Mesothelial cell of epicardium (in vitro differentiated cells): ENCODE measurements at places on chromosomes 6 and 20. TPM values are rescaled to one million over a fixed set of nuclear protein-coding genes. Genes with fewer than 3 reads are reported as not detected.

GRCh38 chr20:62817975-62818591 is 1.2 kb downstream of the COL9A3 start:
- DNase-seq: no peak
- H3K27ac ChIP-seq: peak overlapping the region; percentile 92
- no peaks in the 10 kb centered on the region for H3K27me3 ChIP-seq
- H3K36me3 ChIP-seq: peaks cover 3% of the 10 kb centered on the region

- H3K4me3 ChIP-seq: no peak overlapping the region
- H3K36me3 ChIP-seq: no peaks in the 10 kb centered on the region
- H3K4me1 ChIP-seq: peaks cover 4% of the 10 kb centered on the region
- peaks cover 20% of the 10 kb centered on the region for H3K27me3 ChIP-seq
Observed at GRCh38 chr6:13907001-13907350, 17.8 kb upstream of the RNF182 start.

HLA-DQB1 gene
- 9.0 to 9.8 TPM (median 9.7 TPM) in 3 replicates for total RNA-seq

- no peak overlapping the region for H3K4me3 ChIP-seq
- peaks cover 14% of the 10 kb centered on the region for H3K27me3 ChIP-seq
- no peak overlapping the region for H3K27ac ChIP-seq
- DNase-seq: no peak
Observed at GRCh38 chr20:54869765-54870164, 394.4 kb downstream of the DOK5 start.

DNA sequence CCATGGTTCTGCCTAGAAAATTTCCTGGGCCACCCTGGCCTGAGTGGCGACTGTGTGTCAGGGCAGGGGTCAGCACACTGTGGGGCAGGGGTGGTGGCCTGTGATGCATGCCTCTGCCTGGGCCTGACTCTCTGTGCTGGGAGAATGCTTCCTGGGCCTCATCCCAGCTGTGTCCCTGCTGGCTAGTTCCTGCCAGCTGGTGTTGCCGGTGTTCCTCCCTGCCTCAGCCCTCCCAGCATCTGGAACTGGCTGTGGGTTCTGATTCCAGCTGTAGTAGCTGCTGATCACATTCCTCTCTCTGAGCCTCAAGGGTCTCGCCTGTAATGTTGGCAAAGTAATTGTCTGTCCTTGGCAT is 101.5 kb downstream of the SYCP2 start:
- H3K27me3 ChIP-seq: peaks cover 98% of the 10 kb centered on the region
- no peak for DNase-seq
- no peak overlapping the region for H3K4me3 ChIP-seq

DNA sequence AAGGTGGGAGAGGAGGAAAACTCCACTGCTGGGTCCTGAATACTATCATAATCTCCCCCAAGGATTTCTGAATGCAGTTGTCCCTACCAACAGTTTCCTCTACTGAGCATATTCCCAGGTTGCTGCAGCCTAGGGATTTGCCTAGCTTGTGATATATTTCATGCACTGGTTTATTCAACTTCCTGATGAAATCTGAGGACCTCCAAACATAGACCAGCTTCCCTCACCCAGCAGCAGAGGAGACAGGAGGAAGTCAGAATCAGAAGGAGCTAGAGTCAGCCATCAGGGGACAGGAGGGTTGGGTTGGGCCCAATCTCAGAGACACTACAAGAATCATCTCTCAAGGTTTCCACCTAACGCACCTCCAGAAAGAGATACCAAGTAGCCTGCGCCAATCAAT is 138.4 kb upstream of the TOP1 start:
- no peak for DNase-seq
- no peaks in the 10 kb centered on the region for H3K36me3 ChIP-seq
- H3K27me3 ChIP-seq: peaks cover 24% of the 10 kb centered on the region
- no peak overlapping the region for H3K27ac ChIP-seq

CLPSL1 gene
- total RNA-seq: 0.40 TPM in 1 of 3 replicates, not detected in the others

DNA sequence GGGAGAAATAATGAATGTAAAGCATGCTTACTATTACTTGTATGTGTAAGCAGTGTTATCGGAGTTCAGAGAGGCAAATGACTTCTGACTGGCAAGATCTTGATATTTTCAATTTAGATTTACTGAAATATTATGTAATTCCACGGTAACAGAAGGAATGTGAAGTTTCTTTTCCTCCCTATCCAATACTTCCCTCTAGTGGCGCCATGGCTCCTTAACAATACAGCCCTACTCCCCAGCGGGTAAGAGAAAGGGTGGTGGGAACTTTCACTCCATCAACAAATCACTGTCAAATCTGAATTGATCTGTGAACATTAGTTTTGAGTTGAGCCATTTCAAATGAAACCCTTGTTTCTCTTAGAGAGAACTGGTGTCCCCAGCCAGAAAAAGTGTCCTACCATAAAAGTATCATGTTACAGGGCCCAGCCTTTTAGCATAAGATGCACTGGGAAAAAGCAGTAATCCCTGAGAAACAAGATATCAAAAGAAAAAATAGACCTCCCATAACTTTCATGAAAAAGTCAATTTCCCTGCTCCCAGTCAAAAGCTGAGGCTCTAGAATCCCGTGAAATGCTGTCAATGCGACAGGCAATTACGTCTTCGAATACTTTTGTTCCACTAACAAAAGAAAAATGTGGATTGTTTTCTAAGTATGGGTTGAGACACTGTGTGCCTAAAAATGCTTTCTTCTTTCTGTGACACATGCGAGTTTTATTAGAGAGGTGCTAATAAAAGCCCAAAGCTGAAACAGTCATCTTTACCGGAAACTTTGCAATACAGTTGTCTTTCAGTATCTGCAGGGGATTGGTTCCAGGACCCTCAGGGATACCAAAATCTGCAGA is 12.9 kb downstream of the COX7A2 start:
- no peaks in the 10 kb centered on the region for H3K27me3 ChIP-seq
- H3K27ac ChIP-seq: no peak overlapping the region
- no peak for DNase-seq
- no peak overlapping the region for H3K4me3 ChIP-seq
- H3K4me1 ChIP-seq: peaks cover 4% of the 10 kb centered on the region

GRCh38 chr6:62775427-62776022 is 435.7 kb upstream of the FKBP1C start:
- no peak for DNase-seq
- no peaks in the 10 kb centered on the region for H3K36me3 ChIP-seq
- no peak overlapping the region for H3K27ac ChIP-seq
- H3K4me3 ChIP-seq: no peak overlapping the region

- H3K4me1 ChIP-seq: no peaks in the 10 kb centered on the region
- DNase-seq: no peak
- H3K27ac ChIP-seq: no peak overlapping the region
- H3K36me3 ChIP-seq: no peaks in the 10 kb centered on the region
- H3K4me3 ChIP-seq: no peak overlapping the region
Observed at GRCh38 chr6:152879681-152880080, 103.2 kb downstream of the FBXO5 start.

HLA-DMA gene
- 1.7 to 2.1 TPM (median 2.0 TPM) in 3 replicates for total RNA-seq

ANKRD6 gene
- 41.0 to 44.9 TPM (median 43.5 TPM) in 3 replicates for total RNA-seq

DLK2 gene
- total RNA-seq: 3.5 to 4.7 TPM (median 4.1 TPM) in 3 replicates

DNA sequence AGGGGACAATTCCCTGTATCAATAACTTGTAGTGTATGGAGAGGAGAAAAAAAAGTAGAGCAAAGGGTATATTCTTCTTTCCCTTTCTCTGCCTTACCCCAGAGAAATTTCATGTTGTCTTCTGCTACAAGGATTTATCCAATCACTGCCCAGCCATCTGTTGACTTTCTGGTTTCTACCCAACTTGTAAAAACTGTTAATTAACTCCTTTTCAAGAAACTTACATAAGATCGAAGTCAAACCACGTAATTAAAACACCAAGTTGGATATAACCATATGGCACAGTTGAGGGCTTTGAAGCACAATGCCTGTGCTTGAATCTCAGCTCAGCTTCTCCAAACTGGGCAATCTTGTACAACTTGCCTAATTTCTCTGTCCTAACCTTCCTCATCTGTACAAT is 99.5 kb downstream of the MAN1A1 start:
- no peaks in the 10 kb centered on the region for H3K27me3 ChIP-seq
- no peak overlapping the region for H3K4me3 ChIP-seq
- H3K36me3 ChIP-seq: peaks cover 27% of the 10 kb centered on the region
- peaks cover under 1% of the 10 kb centered on the region for H3K4me1 ChIP-seq
- no peak for DNase-seq
- H3K27ac ChIP-seq: no peak overlapping the region

DNA sequence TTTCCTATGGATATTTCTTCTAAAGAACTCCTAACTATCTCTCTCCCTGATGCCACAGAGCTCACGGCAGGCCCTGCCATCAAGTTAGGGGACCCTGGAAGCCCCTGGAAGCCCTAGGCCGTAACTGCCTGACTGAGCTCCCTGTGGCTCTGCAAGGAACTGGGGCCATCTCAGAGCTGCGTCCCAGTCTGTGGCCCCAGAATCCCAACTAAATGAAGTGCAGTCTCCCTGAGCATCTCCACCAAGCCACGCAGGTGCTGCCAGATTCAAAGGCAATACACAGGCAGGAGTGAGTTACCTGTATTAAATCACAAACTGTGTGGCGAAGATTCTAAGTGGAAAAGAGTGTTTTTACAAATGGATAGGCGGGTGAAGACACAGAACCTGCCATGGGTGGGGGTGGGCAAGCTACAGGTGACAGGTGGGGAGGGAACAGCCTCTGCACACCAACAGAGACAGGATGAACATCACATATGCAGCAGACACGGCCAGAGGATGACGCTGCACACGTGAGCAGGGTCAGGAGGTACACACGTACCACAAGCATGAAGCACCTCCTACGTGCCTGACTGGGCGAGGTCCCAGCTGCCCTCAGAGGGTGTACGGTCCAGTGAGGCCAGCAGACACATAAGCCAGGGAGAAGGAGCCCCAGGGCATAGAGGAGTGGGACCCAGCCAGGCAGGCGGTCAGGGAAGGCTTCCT is 358.5 kb downstream of the ZFAND3 start:
- no peak overlapping the region for H3K4me3 ChIP-seq
- DNase-seq: no peak
- H3K27me3 ChIP-seq: no peaks in the 10 kb centered on the region
- H3K27ac ChIP-seq: no peak overlapping the region
- peaks cover 7% of the 10 kb centered on the region for H3K36me3 ChIP-seq

- no peak for DNase-seq
- H3K36me3 ChIP-seq: no peaks in the 10 kb centered on the region
- peak overlapping the region; percentile 26 for H3K27ac ChIP-seq
- H3K4me1 ChIP-seq: peaks cover 42% of the 10 kb centered on the region
- H3K27me3 ChIP-seq: no peaks in the 10 kb centered on the region
Observed at GRCh38 chr6:2767657-2768524, 2.7 kb downstream of the WRNIP1 start.

- no peaks in the 10 kb centered on the region for H3K27me3 ChIP-seq
- H3K4me1 ChIP-seq: peaks cover 9% of the 10 kb centered on the region
- no peak overlapping the region for H3K4me3 ChIP-seq
- no peaks in the 10 kb centered on the region for H3K36me3 ChIP-seq
Observed at GRCh38 chr6:4359108-4359730, 223.8 kb upstream of the ECI2 start.

BPI gene
- not detected in 3 replicates for total RNA-seq

DNA sequence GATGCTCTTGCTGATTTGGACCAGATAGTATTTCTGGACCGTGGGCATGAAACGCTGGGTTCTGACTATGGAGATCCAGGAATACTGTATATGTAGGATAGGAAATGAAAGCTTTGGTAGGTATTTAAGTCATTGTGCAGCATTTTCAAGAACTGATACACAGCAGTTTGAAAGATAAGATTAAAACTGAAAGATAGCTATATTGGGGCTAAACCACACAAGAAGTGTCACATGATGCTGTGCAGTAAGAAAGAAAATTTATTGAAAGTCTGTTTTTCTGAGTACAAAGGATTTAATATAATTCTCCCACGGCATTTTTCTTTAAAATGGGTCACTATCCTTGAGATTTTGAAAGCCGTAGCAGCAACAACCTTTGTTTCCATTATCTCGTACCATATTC is 305 bp downstream of the IL17A start:
- DNase-seq: no peak
- H3K36me3 ChIP-seq: no peaks in the 10 kb centered on the region
- no peak overlapping the region for H3K27ac ChIP-seq
- H3K4me1 ChIP-seq: no peaks in the 10 kb centered on the region
- peaks cover 33% of the 10 kb centered on the region for H3K27me3 ChIP-seq
- H3K4me3 ChIP-seq: no peak overlapping the region

- H3K36me3 ChIP-seq: no peaks in the 10 kb centered on the region
- H3K27me3 ChIP-seq: no peaks in the 10 kb centered on the region
- no peaks in the 10 kb centered on the region for H3K4me1 ChIP-seq
- no peak overlapping the region for H3K4me3 ChIP-seq
Observed at GRCh38 chr6:110563711-110564110, 87.3 kb upstream of the SLC22A16 start.

- no peaks in the 10 kb centered on the region for H3K27me3 ChIP-seq
- H3K4me1 ChIP-seq: peaks cover 58% of the 10 kb centered on the region
- no peaks in the 10 kb centered on the region for H3K36me3 ChIP-seq
- DNase-seq: no peak
- H3K27ac ChIP-seq: peak overlapping the region; percentile 88
Observed at GRCh38 chr6:20202324-20202658, 10.0 kb downstream of the MBOAT1 start.

DNA sequence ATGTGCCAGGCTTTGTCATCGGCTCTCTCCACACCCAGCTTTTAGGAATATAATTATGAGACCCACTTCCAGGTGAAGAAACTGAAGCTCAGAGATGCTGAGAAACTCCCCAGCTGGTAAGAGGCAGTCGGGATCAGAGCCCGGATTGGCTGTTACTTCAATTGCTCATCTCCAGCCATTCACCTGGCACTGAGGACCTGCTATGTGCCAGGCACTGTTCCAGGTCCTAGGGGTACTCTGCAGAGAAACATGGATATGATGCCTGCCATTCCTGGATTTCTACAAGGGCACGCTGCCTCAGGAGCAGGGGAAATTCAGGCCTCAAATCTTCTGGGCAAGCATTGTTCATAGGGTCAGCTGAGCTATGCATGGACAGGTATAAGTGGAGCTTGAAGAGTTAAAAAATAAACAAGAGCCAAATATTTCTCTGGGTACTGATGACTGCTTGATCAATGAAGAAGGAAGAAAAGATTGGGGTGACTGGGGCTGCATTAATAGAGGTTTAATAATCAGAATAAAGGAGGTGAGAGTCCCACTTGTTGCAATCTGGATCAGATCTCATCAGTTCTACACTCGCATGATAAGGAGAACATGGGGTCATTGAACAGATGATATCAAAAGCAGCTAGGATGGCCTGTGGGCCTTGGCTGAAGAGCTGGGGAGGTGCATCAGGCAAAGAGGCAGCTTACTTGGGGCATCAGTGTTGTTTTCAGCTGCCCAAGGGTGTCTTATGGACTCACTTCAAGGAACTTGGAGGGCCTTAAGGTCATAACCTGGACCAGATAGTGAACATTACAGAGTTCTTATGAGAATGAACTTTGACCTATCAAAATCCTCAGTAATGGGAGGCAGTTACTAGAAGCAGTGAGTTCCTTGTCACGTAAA is 80.9 kb upstream of the TOX2 start:
- H3K4me1 ChIP-seq: no peaks in the 10 kb centered on the region
- H3K27me3 ChIP-seq: peaks cover 30% of the 10 kb centered on the region
- no peaks in the 10 kb centered on the region for H3K36me3 ChIP-seq
- no peak overlapping the region for H3K4me3 ChIP-seq
- no peak overlapping the region for H3K27ac ChIP-seq
- no peak for DNase-seq

GRCh38 chr6:130138909-130139242 is 83.9 kb downstream of the SAMD3 start:
- no peak overlapping the region for H3K27ac ChIP-seq
- H3K27me3 ChIP-seq: no peaks in the 10 kb centered on the region

C20orf144 gene
- 0.09 to 0.20 TPM (median 0.11 TPM) in 3 replicates for total RNA-seq

- H3K27ac ChIP-seq: no peak overlapping the region
- no peak for DNase-seq
- H3K4me3 ChIP-seq: no peak overlapping the region
- H3K36me3 ChIP-seq: peaks cover 8% of the 10 kb centered on the region
- H3K4me1 ChIP-seq: peaks cover 8% of the 10 kb centered on the region
Observed at GRCh38 chr6:53564401-53565065, 19.6 kb upstream of the GCLC start.
